Coronary artery (tissue), 2 donors: ENCODE measurements at places on chromosomes 1 and 21.

DNA sequence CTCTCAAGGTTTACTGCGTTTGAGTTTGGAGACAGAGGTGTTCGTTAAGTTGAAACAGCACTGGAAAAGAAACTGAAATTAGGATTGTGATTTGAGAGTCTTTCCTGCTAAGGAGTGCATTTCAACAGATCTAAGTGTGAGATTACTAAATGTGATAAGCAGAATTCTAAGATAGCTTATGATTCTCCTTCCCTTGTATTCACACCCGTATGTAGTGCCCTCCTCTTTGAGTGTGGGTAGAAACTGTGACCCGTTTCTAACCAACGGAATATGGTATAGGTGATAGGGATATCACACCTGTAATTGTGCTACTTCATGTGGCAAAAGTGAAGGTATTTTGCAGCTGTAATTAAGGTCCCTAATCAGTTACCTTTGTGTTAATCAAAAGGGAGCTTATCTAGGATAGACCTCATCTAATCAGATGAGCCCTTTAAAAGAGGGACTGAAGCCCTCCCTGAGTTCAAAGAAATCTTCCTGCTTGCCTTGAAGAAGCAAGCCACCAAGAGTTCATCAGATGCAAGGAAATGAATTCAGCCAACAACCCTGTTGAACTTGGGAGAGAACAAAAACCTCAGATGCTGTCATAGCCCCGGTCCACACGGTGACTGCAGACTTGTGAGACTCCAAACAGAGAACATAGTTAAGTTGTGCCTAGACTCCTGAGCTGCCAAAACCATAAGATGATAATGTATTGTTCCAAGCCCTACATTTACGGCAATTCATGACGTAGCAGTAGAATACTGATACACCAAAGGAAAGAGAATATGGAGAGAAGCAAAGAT lies 12.6 kb upstream of the IL12RB2 start:
- DNase-seq, result no peak

- DNase-seq, result peak; percentile 62
Measured at GRCh38 chr21:43929217-43929971, 64.4 kb downstream of the AGPAT3 start.

- DNase-seq, result no peak
Measured at GRCh38 chr1:240719953-240720700, 108.2 kb upstream of the GREM2 start.

GRCh38 chr1:33377756-33378155 lies 53.1 kb downstream of the PHC2 start:
- no peak for DNase-seq

DNA sequence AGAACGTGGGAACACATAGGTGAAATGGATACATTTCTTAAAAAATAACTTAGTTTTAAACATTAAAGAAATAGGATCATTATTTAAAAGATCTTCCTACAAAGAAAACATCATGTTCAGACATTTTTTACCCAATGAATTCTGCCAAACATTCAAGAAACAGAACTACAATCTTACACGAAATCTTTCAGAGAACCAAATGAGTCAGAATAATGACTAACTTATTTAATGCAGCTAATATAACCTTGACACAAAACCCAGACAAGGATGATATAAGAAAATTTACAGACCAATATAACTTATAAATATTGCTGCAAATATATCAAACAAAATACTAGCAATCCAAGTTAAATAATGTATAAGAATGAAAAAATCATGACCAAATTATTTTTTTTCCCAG lies 220.1 kb upstream of the KCNK2 start:
- DNase-seq, result no peak

DNA sequence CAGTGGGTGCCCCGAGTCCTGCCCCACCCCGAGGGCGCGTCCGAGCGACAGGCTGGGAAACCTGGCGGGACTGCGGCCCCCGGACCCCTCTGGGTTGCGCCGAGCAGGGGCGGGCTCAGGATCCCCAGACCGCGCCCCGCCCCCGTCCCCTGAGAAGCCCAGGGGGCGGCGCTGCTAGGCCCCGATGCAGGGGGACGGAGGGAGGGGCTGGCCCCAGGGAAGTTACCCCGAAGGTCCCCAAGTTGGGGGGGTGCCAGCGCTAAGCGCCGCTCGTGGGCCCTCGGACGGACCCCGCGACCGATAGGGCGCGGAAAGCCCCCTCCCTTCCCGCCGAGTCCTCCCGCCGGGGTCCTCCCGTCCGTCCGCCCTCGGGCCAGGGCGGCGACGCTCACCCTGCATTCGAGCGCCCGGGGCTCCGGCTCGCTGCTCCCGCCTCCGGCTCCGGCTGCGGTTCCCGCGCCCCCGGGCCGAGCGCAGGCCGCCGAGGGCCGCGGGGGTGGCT lies 414 bp downstream of the GPR153 start:
- DNase-seq, result no peak

GRCh38 chr1:35675773-35676172 lies 34.4 kb upstream of the PSMB2 start:
- DNase-seq, result no peak

DNA sequence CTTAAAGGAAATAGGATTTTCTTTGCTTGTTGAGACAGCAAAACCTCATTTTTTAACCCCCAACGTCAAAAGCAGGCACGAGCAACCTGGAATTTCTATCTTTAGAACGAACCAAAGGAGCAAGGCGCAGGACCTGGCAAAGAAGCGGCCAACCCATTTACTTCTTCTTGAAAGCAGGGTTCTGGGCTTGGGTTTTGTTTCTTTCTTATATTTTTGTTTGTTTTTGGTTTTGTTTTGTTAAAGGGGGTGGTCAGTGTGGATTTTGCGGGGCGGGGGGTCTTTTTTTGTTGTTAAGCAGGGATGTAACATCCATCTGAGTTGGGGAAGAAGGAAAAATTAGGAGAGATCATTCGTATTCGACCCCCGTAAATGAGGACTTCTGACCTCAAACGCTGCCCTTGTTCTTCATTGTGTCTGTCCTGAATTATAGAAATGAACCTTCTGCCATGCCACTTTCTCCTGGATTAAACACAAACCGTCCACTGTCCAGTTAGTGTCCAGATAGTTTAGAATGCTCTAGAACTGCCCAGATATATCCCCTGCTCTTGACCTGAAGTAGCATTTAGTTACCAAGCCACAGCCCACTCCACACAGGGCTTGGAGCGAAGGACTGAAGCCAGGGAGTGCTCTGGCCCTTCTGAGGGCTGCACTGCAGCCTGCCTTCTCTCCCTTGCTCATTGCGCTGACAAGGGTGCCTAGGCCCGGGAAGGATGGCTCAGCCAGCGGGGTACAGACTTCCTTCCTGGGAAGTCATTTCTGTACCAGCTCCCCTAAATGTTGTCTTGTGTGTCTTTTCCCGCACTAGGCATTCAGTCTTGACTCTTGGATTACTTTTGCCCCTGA lies 909 bp upstream of the APP start:
- no peak for DNase-seq

DNA sequence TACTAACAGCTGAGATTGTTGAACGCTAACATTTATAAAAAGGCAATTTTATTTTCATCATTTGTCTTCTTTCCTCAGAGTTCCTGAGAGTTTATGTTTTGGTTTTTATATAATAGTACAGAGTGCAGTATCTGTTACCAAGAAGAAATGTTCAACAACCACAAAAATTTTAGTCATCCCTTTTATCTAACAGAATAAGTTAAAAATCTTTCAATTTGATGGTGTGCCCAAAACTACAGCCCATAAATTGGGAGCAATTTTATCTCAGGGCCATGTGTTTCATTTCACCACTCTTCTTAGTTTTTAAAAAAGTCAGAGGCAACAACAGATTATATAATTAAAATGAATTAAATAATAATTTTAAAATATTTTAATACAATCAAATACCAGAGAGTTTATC lies 37.1 kb downstream of the NEXN start:
- DNase-seq, result no peak

DNA sequence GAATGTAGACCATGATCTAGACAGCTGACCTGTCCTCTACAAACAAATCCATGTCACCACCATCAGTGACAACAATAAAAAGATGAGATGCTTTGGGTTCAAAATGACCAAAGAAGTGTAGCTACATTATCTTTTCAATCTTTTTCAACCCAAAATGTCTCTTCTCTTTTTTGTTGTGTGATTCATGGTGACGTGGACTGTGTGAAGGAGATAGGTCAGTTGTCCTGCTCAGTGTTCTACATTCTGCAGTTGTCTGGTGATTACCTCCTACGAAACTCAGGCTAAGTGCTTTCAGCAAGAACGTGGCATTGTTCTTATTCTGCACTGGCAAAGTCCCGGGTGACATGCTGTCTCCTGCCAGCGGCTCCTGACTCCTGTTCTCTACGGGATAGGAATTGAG lies 73.1 kb downstream of the PRKAB2 start:
- no peak for DNase-seq

GRCh38 chr1:183827801-183828200 lies 22.9 kb downstream of the RGL1 start:
- DNase-seq, result no peak

DNA sequence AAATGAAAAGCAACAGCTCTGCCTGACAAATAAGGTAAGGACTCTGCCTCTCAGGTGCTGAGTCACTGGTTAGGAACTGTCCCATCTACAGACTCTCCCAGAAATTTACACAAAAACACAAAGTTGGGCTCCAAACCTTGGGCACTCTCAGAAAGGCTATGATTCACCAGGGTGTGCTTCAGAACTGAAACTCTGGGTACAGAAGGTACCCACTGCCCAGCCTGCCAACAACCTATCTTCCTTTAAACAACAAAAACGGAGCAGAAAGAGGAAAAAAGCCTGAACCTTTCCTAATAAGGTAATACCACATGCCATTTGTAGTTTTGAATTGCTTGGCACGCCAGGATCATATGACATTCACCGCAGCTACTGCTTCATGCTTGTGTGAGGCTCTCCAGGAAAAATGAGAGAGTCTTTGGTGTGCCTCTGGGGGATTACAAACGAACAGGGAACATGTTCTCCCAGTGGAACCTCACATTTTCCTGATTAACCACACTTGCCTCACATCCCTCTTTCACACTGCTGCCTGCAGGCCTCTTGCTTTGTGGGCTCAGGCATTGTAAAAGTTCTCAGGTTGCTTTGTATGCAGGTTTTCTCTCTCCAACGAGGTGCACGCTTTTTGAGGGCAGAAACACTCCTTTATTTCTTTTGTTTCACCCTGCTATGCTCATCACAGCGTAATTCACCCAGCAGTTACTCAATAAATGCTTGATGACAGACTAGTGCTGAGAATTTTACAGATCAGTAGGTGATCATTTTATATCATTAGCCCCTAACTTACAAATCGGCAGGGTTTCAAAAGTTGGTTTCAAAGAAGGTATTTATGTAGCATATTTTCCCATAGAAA lies 65.1 kb downstream of the GADD45A start:
- peak; percentile 87 for DNase-seq

DNA sequence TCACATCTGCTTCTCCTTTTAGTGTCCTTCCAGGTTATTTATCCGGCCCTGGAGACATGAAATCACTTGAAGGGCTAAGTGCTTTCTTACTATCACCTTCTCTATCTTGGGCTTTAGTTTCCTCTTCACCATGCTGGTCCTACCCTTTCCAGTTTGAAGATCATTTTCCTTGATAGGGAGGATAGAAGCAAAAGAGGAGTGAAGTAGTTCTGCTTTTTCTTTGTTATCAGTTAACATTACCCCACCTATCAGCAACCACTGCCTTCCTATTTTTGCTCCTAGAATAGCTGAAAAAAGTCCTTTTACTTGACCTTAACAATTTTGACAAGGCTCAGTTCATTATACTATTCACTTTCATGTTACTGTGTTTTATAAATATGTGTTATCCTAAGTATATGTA lies 19.4 kb downstream of the RGL1 start:
- DNase-seq, result no peak

DNA sequence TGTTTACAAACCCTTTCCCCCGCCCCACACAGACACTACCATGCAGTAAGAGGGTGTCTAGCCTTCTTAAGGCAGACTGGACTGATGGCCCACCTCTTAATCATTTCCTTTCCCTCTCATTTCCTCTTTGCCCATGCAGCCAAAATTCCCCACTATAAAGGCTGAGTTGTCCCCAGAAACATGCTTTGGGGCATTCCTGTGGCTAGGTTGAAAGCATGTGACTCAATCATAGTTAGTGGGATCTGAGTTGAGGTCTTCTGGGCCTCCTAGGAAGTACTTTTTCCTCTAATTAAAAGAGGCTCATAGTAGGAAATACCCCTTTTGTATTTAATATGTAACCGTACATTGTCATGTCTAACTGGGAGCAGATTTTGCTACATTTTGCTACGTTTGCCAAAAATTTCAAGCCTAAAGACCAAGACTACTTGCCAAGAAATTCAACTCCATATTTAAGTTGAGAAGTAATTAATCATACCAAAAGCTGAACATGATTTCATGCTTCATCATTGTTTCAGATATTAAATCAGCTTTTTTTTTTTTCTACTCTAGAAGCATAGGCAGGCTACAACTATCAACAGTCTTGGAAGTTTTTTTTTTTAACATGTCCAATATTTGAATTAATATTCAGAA lies 174.7 kb downstream of the ADGRL4 start:
- DNase-seq, result no peak

- no peak for DNase-seq
Measured at GRCh38 chr1:26820784-26821269, 5.7 kb upstream of the ZDHHC18 start.

GRCh38 chr1:47997289-47998200 lies at the start of gene TRABD2B:
TRABD2B (minus strand) TSS chr1:47997385.
- DNase-seq, result peak; percentile 92

GRCh38 chr1:161720956-161721737 lies at the start of gene FCRLB:
FCRLB (plus strand) TSS chr1:161721544; CDS start chr1:161722673, 1,129 bp downstream.
- no peak for DNase-seq

DNA sequence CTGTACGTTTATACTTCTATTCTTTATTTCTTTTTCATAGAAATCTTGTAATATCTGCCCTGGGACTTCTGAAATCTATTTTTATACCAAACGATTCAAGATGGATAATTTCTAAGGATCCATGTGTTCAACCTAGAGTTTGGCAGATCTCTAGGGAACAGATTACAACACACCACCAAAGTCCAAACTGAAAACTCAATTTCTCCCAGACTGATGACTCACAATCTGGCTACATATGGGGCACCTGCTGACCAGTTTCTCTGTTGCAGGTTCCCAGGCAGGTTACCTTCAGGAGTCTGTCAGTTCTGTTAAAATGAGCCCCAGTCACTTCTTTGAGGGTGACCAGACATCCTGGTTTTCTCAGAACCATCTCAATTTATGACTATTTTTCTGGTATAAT lies 439.4 kb downstream of the GPATCH2 start:
- DNase-seq, result no peak

GRCh38 chr1:13930151-13930550 lies 230.2 kb downstream of the PRDM2 start:
- DNase-seq, result no peak

DNA sequence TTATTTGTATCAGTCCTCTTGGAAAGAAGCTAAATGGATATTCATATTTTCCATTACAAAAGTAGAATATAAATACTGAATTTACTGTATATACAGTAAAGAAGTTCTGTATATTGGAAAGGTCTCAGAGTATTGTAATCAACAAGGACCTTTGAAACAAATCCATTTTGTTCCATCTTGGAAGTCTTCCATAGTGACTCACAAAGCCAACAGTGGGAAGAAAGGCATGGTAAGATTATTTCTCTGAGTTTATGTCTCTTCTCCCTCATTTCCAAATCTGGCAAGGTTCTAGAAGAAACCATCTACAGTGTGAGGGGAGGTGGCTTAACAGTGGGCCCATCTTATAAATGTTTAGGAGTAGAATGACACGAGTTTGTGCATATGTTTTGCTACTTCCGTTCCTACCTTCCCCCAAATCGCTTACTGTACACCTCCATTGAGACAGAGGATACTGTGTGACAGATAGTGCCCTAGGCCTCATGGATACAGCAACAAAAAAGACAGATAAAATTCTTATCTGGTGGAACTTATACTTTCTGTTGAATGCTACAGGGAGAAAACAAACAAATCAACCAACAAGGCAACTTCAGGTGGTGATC lies 22.1 kb upstream of the SSX2IP start:
- no peak for DNase-seq

- no peak for DNase-seq
Measured at GRCh38 chr1:239247285-239247684, 139.1 kb upstream of the CHRM3 start.
